Adrenal gland (tissue), 19 donors: ENCODE measurements at places on chromosomes 2 and 18.
A peak's percentile ranks its signal among the peaks of the same experiment; 100 is the strongest.

DNA sequence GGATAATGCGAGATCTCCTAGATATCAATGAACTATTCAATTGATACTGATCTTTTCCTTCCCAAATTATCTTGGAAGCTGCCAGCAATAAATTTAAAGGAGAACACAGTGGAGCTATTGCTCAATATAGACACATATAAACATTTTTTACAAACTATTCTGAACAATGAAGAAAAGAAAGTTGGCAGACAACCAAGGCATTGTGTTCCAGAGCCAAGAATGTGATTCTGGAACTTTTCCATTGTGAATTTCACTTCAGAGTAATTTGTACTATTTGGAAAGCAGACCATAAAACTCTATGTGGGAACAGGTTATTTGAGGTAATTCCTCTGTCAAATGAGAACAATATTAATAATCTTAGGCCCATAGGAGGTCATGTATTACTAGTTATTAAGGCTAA is 588.2 kb downstream of the IRS1 start:
- DNase-seq: no peak

DNA sequence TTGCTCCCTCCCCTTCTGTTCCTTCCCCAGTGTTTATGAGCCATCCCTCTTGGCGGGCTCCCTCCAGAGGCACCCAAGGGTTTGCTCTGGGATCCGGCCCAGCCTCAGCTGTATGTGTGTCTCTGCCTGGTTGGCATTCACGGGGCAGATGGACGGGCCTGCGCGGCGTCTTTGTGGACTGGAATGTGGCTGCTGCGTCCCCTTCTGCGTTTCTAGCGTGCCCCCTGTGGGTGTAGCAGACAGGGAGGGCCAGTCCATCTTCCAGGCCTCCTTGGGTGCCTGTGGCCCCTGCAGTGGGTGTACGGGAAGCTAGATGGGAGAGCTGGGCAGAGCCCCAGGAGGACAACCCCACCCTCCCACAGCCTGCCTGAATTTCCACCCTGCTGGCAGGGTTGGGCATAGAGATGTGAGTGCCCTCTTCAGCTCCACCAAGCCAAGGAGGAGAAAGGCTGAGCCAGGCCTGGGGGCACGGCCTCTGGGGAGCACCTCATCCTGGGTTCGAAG is 15.7 kb downstream of the GPC1 start:
- peak; percentile 25 for DNase-seq

DNA sequence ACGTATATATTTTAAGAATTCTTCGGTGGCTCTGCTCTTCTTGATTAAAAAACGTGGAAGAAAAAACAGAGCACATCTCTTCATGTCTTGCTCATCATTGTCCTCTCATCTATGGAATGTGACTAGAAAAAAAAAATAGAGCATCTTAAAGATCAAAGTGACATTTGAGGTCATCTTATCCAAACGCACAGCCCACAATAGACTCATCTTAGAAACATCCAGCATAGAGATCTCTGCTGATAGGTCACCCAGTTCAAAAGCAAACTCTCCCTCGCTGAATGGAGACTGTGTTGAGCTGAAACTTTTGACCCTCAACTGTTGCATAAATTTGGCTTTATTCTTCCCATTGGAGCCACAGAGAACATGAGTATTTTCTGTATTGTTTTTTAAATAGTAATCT is 65.2 kb downstream of the CMPK2 start:
- no peak for DNase-seq

- DNase-seq: no peak
Observed at GRCh38 chr18:36075862-36076587, 8.7 kb upstream of the RPRD1A start.

GRCh38 chr18:72543357-72544055 is 636 bp downstream of the CBLN2 start:
- DNase-seq: no peak

DNA sequence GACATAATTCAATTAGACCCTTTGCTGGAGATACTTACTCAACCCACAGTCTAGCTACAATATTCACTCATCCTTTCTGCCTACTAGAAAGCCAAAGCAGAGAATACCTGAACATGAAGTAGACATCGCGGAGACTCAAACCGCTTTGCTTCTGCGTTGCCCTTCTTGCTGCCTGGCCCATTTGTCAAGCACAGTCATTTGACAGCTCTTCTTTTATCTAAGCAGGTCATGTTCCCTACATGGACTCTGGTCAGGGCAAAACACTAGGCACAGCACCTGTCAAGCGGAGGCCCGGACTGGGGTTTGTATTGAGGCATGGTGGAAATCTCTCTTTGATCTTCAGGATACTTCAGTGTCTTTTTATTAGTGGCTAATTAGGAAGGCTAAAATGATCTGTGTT is 89.7 kb downstream of the FARSB start:
- no peak for DNase-seq

- DNase-seq: no peak
Observed at GRCh38 chr2:226882606-226883005, 46.8 kb downstream of the RHBDD1 start.

DNA sequence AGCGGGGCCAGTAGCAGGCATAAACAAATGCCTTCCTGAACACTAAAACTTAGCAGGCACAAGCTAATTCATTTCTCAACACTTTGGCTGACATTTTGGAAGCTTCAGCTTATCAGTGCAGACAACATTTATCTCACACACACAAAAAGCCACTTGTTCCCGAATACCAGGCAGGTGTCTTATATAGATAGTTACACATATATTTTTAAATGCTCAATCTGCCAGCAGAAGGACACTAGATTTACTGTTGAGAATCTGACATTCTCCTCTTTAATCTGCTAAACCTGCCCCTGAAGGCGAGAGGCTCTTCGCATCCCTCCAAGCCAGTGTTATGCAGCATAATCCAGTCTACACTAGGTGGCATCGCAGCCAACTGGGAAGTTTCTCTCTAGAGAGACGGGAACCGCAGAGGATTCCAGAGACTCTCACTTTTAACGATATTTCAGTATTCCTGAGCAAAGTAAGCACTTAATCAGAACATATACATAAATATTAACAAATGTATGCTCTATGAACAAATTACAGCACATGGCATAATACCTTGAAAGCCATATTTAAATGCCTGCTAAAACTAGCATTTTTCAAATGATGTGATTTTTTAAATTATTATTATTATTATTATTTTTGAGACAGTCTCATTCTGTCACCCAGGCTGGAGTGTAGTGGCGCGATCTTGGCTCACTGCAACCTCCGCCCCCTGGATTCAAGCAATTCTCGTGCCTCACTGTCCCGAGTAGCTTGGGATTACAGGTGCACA is 90.2 kb upstream of the SCG2 start:
- DNase-seq: peak; percentile 57

DNA sequence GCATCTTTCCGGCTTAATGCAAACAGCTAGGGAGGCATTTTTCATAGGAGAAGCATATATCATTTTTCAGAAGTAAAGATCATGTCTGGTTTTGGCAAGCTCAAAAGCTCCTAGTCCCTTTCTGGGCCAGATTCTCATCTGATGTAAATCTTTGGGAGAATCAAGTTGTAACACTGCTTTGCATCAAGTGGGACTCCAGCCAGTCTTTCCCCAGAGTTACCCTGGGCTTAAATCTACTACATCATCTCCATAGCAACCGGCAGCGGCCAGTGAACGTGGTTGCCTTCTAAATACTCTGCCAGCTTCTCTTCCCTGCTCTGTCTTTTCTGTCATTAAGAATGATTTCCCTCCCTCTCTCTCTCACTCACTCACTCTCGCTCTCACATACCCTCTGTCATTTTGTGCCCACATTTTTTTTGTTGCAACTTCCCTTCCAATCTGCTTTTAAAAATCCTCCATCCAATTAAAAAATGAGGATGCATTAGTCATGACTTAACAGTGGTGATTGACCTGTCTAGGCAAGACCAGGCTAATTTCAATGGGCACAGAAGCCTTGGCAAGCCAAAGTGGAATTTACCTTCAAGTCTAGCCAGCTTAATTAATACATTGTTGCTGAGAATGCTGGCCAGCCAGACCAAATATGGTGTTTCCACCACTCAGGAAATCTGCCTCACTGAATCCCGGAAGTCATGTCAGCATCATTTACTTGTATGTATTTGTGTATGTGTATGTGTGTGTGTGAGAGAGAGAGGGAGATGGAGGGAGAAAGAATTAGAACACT is 93.0 kb downstream of the NRP2 start:
- DNase-seq: no peak

DNA sequence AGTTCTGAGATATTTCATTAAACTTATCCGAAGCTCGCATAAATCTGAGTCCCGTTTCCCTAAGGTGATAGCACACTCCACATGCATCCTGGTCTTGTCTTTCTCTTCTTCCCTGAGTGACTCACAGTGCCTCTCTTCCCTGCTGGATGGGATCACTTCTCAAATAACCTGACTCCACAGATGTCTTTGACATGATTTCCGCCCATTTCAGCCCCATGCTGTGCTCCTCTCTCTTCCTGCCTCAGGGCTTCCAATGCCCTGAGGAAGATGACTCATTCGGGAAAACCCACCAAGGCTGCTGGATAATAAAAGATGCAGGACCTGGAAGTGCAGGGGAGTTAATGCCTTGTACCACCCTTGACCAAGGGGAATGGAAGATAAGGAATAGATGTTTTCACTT is 441.7 kb upstream of the SOX11 start:
- no peak for DNase-seq

DNA sequence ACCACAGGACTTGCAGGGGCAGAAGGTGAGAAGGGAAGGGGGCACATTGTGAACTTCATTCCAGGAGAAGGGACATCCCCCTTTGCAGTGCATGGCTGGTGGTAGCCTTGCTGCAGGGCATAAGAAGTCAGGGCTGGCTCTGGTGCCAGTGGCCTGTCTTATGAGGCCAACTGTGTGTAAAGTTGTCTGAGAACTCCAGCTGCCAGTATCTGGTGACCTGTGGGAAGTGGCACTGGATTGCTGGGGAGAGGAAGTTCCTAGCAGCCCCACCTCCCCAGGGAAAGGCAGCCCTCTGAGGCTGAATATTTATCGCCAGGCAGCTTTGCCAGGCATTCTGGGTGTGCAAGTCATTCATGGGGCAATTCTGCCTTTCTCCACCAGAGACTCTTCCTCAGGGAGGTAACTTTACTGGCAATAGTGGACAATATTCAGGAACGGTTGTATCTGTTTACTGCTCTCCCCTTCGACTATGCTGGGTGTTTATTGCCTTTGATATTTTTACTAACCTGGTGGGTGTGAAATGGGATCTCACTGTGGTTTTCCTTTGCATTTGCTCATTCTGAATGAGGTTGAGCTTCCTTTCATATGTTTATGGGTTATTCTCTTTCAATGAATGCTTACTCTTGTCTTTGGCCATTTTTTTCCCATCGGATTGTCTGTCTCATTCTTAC is 12.3 kb downstream of the TRPM8 start:
- DNase-seq: no peak

- peak; percentile 88 for DNase-seq
Observed at GRCh38 chr2:10283106-10284062, 19.3 kb upstream of the HPCAL1 start.

DNA sequence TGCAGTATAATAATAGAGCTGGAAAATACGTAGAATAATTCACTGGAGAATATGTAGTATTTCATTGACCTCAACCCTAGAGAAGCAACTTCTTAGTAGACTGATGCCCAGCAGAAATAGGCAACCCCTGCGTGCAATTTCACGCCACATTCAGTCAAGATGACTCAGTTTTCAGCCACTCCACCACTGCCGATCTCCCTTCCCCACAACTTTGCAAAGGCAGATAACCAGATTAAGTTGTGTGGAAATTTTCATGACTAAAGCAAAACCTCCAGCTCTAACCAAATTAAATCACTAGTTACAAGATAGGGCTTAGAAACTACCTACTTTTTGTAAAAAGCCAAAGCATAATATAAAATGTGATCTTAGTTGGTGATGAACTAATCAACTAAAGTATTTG is 63.3 kb upstream of the STK17B start:
- DNase-seq: no peak

- DNase-seq: no peak
Observed at GRCh38 chr2:129695496-129695895, 284.0 kb upstream of the RAB6C start.

DNA sequence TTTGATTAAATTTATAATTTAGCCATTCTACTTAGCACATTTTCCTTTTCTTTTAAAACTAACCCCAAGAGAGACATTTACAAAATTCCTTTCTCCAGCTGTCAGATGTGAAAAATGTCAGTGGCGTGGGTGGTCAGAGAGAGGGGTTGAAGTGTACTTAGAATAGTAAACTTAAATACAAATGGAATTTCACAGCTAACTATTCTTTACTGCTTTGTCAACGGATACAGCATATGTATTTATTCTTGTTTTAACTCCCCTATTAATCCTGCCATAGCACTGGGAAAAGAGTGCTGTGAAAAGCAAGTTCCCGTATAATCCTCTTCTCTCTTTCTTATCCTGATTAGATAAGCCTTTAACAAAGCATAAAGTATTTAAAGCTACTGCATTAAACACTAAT is 191.4 kb upstream of the CHAC2 start:
- DNase-seq: no peak

DNA sequence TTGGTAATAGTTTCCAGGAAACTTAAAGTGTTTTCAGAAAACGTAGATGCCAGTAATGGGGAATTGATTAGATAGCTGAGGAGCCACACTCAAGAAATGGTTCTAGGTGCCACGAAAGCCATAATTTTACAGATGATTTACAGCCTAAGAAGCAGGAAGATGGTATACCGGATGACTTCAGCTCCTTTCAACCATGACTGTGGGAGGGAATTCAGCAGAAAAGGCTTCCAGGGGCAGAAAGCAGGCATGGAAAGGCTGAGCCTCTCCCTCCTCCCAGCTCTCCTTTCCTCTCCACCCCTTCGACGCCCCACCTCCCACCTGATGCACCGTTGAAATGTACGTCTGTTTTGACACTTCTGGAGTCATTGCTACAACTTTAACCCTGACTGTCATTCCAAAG is 68.6 kb upstream of the SMIM21 start:
- DNase-seq: no peak

DNA sequence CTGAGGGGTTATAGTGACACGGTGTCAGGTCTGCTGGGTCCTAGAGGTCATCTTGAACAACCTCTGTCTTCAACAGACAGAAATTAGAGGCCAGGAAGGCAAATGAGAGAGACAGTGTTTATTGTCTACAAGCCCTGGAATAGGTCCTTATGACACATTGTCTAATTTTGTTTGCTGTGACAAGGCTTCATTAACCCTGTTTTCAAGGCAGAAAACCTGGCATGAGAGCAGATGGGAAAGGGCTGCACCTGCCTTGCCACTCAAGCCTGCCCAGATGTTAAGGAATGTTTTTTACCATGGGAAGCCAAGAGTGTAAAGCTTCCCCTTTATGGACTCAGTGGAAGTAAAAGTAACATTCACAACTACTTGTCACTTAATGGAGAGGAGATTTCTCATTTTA is 275.3 kb downstream of the KCNS3 start:
- no peak for DNase-seq
